ENCODE measurements at places on chromosomes 7 and 10.

DNA sequence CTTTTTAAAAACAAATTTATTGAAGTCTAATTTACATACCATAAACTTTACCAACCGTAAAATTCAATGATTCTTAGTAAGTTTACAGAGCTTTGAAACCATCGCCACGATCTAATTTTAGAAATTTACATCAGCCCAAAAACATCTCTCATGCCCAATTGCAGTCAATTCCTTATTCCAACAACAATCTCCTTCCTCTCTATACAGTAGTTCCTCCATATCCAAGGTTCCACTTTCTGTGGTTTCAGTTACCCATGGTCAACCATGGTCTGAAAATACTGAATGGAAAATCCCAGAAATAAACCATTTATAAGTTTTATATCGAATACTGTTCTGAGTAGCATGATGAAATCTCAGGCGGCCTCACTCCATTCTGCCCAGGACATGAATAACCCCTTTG lies 183.4 kb upstream of the ADCY1 start:
- no peak for DNase-seq

DNA sequence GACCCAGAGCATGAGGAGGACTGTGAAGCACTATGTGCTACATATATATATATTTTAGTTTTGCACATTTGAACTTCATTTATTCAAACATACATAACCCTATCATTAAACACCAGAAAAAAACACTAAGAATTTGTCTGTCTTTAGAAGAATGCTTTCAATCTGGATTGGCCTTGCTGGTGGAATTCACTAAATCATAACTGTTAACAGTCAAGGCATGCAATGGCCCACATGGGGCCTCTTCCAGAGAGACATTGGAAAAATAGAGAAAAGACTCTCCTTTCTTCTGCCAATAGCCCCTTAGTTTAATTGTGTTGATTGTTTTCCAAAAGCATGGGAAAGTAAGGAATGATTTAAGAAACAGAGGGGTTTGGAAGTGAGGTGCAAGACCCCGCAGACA lies 77.9 kb downstream of the MRPL32 start:
- DNase-seq = no peak

DNA sequence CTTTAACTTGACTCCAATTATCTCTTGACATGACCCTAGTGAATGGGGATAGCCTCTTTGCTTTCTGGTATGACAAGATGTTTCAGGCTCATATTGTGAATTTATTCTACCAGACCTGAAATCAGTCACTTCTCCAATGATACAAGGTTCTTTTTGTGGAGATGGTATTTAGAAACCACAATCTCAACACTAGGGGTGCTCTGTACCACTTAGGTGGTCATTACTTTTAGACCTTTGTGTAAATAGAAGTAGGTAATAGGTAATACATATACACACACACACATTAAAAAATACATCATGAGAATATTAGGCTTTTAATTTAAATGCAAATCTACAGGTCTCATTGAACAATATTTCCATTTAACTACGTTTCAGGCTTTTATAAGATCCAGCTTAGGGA lies 199.0 kb upstream of the RHOBTB1 start:
- no peak for DNase-seq

DNA sequence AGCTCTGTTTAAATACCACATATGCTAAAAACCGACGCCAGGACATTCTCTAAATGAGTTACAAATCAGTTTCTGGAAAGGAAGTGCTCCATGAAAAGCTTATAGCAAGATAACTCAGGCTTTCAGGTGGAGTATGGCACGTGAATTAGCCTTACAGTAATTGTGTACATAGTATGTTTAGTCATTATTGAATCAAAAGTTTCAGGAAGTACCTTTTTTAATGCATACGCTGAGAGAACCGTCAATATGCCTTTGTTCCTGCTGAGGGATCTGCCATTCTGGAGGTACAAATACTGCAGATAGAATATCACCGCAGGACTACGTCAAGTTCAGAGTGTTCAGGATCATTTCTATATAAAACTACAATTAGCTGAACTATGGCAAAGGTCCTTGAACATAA lies 45.7 kb downstream of the ANKMY2 start:
- DNase-seq = no peak

- peak; percentile 95 for DNase-seq
These were observed 58.4 kb downstream of the JCAD start for GRCh38 chr10:30000802-30001571.

DNA sequence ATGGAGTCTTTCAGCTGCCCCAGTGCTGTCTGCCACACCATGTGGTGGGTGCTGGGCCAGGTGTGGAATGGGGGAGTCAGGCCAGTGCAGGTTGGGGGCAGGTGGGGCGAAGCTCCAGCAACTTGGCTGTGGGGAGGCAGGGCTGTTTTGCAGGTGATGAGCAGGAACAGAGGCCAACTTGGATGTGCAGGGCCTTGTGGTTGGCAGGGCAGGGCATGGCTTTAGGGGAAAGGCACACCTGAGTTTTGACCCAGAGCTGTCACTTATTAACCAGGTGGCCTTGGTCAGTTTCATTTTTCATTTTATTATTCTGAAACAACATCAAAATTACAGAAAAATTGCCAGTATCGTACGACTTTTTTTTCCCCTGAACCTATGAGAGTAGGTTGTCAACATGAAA lies 1.1 kb upstream of the SFTPA2 start:
- no peak for DNase-seq

DNA sequence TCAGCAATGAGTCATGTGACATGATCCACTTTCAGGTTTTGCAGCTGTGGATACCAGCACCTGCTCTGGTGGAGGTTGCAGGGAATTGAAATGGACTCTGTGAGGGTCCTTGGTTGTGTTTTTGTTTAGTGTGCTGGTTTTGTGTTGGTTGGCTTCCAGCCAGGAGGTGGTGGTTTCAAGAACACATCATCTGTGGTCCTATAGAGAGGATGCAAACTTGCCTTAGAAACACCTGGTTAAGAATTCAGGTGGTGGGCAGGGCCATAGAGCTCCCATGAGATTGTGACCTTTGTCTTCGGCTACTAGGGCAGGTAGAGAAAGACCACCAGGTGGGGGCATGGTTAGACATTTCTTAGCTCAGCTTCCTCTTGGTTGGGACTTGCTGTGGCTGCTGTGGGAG lies 59.2 kb upstream of the CYP2C9 start:
- DNase-seq = no peak

DNA sequence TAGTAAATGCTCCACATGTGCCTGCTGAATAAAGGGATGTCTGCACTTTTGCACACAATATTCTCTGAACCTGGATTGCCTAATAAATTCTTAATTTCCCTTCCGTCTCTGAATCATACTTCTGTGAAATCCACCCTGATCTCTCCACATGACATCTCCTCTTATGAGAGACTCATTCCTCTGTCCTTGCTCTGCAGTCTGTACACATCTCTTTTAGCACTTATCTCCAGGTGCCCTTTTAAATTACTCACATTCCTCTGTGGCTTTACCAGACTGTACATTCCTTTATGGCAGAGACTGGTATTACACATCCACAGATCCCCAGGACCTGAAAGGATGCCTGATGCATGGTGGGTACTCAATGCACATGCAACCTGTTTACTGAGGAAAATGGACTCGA lies 527.6 kb downstream of the PHTF2 start:
- DNase-seq = peak; percentile 46

DNA sequence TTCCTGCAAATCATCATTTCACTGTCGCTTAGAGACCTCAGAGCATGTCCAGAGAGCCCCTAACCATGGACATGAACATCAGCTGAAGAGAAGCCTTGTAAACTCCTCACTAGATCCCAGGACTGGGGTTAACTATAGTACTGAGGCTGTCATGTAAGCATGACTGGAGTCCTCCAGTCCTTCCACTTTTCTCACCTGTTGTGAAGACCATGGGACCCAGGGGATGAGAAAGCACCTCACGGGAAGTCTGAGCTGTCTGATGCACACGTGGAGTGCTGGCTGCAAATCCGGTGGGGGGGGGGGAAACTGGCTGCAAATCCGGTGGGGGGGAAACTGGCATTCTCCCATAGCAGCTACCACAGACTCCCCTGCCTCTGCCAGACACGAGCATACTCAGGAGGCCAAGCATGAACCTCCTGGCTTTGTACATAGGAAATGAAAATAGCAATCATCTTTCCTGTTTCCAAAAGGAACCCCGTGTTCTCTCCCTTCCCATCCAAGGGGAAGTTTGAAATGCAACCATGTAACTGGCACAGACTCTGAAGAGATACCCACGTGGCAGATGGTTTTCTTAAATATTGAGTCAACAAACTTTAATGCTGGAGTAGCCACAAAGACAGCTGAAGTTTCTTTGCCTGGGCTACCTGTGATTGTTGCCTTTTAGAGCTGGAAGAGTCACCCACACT lies 261.4 kb downstream of the ZMYND11 start:
- DNase-seq = no peak

DNA sequence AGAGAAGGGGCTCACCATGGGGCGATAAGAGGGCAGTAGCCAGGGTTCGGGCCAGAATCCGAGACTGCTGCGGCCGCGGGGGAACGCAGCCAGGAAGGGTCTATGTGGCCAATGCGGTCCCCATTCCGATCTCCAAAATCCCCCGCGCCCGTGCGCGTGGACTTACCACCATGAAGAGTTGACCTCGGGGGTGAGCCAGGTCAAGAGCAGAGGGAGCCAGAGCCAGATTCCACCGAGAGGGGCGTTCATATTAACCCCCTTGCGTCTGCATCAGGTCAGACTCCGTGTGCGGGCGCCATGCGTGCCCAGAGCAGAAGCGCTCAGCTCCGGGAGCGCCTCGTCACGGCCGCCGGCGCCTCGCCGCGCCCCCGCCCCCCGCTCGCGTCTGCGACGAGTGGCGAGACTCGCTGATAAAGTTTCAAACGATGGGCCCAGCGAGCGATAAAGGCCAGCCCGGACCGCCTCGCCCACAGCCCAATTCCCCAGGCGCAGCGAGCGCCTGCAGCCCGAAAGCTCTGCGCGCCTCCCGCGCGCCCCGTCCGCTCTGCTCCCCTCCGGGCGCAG lies at the start of gene WNT2:
Gene WNT2 (minus strand): TSS at position 318 of the 564 bp plus-strand sequence. CDS start 69 bp downstream, at position 249.
- DNase-seq = peak; percentile 7

All from choroid plexus epithelial cell (primary cell).